Left lobe of liver (tissue), 2 donors: ENCODE measurements at places on chromosomes 1 and 21. TPM values are rescaled to one million over a fixed set of nuclear protein-coding genes. Genes with fewer than 3 reads are reported as not detected.
A peak's percentile ranks its signal among the peaks of the same experiment; 100 is the strongest.

GRCh38 chr1:80533775-80534334, 1266.9 kb upstream of the ADGRL2 start:
- no peak for DNase-seq

- DNase-seq, result no peak
These were observed 178.0 kb downstream of the RYR2 start for GRCh38 chr1:237219751-237220642.

- no peak for DNase-seq
These were observed 52.6 kb downstream of the ADARB1 start for GRCh38 chr21:45126983-45127382.

DNA sequence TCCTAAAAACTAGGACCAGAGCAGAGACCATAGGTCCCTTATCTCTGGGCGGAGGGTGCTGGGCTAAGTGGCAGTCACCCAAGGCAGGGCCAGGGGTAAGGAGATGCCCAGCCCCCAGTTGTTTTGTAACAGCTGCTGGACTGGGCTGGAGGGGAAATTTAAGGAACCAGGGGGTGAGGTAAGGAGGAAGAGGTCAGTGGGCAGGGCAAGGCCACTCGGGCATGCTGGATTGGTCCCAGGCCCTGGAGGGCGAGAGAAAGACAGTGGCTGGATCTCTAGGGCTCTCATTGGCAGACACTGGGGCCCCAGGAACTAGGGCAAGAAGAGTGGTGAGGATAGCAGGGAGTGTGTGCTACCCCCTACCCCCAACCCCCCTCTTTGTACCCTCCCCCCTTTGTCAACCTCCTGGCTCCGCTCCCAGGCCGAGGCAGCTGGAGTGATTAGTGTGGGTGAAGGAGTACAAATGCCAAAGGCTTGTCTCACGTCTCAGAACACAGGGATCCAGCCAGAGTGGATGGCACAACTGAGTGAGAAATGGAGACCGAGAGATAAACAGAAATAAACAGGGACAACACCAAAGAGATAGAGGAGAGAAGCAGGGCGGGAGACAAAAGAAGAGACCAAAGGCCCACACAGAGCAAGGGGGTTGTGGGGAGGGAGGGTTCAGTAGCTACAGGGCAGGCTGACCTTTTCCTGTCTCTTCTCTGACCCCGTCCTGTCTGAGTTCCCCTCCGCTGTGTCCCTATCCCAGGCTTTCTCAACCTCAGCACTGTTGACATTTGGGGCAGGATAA, 20.5 kb upstream of the THRAP3 start:
- DNase-seq, result peak; percentile 70

DNA sequence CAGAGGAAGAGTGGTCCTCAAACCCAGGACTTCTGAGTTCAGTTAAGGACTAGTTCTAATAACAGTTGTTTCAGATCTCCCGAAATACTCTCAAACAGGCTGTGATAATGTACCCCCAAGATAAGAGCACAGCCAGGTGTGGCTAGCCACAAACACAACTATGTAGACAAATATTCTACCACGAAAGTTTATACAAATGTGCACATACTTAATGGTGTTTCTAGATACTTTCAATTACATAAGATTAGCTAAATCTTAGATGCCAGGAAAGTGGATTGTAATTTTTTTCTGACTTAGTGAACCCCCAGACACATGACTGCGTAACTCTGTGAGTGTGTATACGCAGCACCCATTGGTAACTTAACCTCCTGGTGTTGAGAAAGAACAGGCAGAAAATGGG, 270.0 kb downstream of the USP25 start:
- no peak for DNase-seq

GRCh38 chr21:25171438-25171837, 435.8 kb downstream of the MRPL39 start:
- no peak for DNase-seq

DNA sequence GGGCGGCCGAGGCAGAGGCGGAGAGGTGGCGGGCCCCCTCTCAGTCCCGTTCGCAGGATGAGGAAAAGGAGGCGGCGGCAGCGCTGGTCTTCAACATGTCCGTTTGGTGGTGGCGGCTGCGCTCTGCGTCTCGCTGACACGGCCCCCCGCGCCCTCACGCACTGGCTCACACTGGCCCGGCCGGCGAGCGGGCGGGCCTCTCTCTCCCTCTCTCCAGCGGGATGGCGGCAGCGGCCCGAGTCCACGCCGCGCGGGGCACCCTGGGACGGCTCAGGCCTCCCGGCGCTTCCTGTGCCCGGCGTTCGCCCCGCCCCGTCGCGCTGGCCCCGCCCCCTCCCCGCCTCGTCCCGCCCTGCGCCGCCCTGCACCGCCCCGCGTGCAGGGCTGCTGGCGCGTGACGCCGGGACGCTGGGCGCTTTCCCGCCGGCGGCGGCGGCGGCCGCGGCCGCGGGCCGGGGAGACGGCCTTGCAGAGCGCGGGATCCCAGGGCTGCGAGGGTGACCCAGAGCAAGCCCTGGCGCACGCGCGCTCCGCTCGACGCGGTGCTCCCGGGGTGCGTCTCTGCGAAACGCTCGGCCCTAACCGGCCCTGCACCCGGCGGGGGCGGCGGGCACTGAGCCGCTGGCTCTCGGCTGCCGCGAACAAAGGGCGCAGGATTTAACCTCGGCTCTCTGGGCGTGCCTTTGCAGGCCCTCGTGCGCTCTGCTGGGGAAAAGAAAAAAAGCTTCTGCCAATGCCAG, at the start of gene SCAF4:
SCAF4 (minus strand) TSS at position 262 of the 740 bp plus-strand sequence. CDS start 426 bp downstream, outside the sequence.
- DNase-seq, result peak; percentile 94

- DNase-seq, result peak; percentile 49
These were observed 61.6 kb downstream of the PTGS2 start for GRCh38 chr1:186618401-186619170.

DNA sequence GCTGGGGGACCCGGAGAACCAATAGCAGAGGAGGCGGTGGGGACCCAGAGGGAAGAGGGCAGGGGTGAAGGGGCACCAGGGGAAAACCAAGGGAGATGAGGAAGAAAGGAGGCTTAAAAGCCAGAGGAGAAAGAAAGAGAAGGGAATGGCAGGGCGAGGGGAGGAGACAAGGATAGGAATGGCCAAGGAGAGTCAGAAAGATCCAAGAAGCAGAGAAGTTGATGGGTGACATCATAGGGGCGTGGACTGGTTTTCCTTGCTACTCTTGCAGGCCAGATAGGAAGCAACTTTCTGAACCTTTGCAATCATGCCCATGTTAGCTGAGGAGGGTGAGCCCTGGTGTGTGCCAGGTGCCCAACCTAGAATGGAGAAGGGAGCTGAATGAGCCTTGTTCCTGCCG, 5.4 kb downstream of the NPR1 start:
- no peak for DNase-seq

DNA sequence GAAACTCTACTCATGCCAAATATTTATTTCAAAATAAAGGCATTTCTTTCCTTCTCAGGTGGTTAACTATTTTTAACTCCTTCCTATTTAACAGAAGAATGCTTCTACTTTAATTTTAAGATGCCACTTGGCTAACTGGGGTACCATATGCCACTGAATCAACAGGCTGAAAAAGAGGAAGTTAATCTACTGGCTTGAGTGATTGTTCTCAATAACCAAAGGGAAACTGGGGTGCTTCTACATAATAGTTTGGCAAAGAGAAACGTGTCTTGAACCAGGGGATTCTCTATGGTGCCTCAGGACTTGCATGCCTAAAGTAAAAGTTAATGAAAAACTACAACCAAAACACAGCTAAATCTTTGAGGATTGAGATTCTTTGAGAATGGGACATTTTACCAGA, 142.6 kb downstream of the DENND1B start:
- DNase-seq, result no peak

DNA sequence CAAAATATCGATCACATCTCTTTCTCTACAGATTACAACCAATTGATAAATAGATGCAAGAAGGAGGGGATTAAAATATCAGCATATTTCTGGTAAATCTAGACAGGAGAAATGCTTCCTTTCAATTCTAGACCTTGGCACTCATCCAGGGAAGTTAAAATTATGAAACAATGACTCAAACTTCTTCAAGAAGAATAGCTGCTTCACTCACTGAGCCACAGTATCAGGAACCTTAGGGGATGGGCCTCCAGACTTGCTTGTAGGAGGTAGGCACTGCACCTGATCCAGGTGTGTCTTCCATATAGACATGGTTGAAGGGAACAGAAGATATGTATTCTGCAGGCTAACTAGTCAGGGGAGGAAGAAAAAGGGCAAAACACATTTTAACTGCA, 9.8 kb downstream of the SLAMF7 start:
- DNase-seq, result no peak

- DNase-seq, result peak; percentile 45
These were observed 20.5 kb downstream of the COL6A1 start for GRCh38 chr21:46001821-46002681.

DNA sequence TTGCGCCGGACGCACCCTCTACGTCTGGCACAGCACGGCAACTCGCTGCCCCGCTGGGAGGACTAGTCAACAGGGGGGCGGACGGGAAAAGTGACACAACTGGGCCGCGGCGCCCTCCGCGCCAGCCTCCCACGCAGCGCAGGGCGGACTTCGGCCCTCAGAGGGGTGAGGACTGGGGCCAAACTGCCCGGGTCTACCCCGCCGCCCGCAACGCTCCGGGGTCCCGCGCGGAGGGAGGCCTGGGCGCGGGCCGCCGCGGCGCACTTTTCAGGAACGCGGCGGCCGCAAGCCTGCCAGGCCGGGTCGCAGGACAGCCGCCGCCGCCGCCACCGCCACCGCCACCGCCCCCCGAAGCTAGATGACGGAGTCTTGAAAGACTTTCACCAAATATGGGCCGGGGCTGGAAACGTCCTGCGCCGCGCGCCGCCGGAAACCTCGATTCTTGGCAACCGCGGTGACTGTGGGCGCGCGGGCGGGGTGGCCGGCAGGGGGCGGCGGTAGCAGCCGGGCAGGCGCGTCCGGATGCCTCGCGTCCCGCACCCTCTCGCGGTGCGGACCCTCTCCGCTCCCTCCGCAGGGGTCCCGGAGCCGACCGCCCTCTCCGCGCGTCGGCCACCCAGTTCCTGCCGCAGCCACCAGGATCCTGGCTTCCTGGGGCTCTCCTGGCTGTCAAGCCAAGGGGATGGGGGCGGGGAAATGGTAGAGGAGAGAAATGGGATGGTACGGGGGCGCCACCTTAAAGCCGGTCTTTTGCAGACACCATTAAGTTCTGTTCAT, 3.7 kb upstream of the CCN1 start:
- peak; percentile 79 for DNase-seq

- DNase-seq, result no peak
These were observed 28.6 kb upstream of the MX1 start for GRCh38 chr21:41397471-41397891.

DNA sequence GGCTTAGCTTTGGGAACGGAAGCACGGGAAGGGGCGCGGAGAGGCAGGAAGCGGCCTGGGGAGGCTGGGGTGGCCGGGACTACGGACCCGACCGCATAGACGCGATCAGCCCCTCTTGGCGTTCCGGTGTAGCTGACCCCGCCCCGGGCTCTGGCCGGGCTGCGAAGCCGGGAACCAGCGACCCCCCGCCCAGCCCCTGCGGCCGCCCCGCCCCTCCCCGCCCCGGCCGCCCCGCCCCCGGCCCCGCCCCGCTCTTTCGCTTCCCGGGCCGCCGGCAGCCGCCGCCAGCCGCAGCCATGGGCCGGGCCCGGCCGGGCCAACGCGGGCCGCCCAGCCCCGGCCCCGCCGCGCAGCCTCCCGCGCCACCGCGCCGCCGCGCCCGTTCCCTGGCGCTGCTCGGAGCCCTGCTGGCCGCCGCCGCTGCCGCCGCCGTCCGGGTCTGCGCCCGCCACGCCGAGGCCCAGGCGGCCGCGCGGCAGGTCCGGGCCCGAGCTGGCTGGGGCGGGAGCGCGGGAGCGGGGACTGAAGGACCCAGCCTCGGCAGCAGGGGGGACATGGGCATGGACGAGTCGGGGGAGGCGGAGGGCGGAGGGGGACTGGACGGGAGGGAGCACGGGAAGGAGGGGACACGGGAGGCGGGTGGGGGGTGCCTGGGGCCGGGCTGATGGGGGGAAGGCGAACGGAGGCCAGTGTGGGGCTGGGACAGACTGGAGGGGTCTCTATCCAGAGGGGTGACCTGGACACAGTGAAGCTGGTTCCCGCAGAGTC, at the start of gene SELENON:
SELENON (plus strand) TSS at position 259 of the 768 bp plus-strand sequence; CDS start at position 297, 38 bp downstream.
- DNase-seq, result peak; percentile 66

DNA sequence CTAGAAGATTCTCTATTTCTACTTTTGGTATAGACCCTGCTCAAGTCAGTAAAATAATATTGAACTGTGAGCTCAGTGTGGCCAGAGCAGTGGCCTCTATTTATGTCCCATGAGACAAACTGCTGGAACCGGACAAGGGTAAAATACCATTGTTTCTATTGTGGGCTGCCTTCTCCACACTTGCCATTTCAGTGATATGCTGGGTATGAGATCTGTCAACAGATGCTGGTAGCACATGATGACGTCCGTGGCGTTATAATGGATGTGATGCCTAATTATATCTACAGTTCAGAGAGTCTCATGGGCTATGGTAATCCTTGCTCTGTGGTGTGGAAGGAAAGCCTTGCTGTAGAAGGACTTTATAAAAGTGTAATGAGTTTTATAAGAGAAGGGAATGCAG, 2.4 kb downstream of the ACTN2 start:
- DNase-seq, result no peak

- no peak for DNase-seq
These were observed 61.6 kb downstream of the OPTC start for GRCh38 chr1:203555511-203556046.

- DNase-seq, result no peak
These were observed 38.5 kb downstream of the ACP6 start for GRCh38 chr1:147631839-147632238.

DNA sequence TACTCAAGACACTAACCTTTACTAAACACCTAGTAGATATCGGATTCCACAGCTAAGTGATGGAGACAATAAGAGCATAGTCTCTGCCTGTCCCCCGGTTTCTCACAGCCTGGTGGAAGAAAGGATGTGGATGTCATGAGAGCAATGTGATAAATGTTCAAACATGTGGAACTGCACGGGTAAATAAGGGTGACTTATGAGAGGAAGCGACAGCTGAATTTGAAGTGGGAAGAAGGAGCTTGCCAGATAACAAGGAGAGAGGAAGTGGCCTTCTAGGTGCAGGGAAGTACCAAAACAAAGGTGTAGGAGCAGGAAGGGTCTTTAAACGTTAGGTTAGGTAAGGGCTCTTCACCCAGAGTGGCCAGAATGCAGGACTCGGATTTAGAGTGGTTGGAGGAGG, 178.6 kb upstream of the NRIP1 start:
- DNase-seq, result no peak

AVPR1B gene
- not detected for total RNA-seq

COL8A2 gene
- total RNA-seq, result 0.50 TPM

AK2 gene
- 120 TPM for total RNA-seq

FNDC5 gene
- 5.4 TPM for total RNA-seq

HOOK1 gene
- total RNA-seq, result 29.5 TPM

ACTA1 gene
- total RNA-seq, result not detected
